BJ (cell line): ENCODE measurements at places on chromosomes 4 and X.

DNA sequence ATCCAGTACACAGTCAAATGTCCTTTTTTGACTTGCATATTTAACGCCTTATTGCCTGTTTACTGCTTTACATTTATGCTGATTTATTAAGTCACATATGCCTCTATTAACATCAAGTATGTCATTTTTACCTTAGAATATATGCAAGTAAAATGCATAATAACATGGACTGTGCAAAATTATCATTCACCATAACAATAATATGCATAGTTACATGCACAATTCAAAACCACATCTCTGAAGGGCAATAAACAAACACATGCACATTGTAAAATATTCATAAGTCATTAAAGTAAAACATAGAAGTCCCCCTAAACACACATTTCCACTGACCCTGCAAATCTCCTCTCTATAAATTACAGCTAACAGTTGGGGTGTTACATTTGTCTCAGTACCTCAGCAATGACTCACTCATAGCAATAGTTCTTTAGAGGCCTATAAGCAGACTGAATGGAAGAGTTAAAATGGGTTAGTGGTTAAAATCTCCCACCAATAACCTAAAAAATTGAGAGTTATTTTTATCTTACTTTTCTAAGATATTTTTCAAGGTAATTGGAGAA is 61.1 kb downstream of the ADAMTS3 start:
- DNase-seq, result no peak

GRCh38 chr4:86496094-86497080 is 97.7 kb upstream of the PTPN13 start:
- no peak for DNase-seq

GRCh38 chr4:128871948-128872347 is 62.4 kb downstream of the JADE1 start:
- no peak for DNase-seq

DNA sequence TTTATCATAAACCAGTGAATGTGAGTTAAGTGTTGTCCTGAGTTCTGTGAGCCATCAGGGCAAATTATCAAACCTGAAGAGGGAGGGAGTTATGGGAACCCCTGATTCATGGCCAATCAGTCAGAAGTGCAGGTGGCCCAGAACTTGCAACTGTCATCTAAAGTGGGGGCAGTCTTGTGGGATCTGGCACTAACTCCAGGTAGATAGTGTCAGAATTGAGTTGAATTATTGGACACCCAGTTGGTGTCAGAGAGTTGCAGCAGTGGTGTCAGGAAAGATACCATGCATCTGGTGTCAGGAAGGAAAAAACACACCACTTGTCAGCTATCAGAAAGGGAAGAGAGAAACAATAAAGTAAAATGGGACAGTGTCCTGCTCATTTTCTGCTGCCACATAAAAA is 8.4 kb downstream of the CORIN start:
- DNase-seq, result no peak

DNA sequence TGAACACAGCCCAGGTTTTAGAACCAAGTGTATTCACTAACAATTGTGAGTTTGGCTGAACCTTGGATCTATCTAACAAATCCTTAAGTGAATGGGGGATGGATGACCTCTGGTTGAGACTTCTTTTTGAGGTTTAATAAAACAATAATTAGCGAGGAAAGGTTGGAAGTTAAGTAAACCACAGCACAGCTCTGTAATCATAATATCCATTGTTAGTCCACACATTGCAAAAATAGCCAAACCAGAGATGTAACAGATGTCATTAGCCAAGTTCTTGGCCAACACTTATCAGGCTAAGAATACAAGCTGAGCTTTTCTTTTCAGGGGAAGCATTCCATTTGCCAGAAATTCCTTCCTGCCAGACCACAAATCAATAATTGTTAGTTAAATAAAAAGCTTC is 59.1 kb downstream of the FREM3 start:
- no peak for DNase-seq

GRCh38 chr4:78606530-78607095 is 55.0 kb downstream of the ANXA3 start:
- DNase-seq, result no peak

- no peak for DNase-seq
These were observed 21.7 kb downstream of the PJA1 start for GRCh38 chrX:69143530-69143929.

DNA sequence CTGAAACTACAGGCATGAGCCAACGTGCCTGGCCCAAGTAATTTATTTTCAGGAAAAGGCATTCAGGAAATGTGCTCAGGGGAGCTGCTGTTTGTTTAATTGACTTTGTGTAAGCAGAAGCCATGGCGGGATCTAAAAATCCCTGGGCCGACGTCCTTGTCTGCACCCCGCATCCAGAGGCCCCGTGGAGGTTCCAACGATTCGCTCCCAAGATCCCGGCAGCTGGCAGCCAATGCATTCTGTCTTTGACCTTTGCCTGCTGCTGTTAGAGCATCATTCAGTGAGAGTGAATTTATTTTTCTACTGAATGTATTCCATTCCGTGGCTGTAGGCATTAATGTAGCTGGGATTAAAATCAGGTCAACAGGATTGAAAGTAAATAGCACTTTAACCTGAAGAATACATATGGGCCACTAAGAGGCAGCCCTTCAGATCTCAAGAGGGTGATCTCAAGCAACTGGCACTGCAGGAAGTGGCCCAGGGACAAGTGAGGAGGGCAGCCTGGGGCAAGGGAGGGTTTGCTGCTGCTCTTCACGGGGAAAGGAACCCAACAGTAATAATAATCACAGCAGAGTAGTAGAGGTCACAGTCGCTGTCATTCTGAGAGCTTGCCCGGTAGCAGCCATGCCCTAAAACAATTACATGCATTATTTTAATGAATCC is 75.2 kb downstream of the PSAPL1 start:
- DNase-seq, result no peak

GRCh38 chr4:150348079-150348478 is 233.9 kb upstream of the MAB21L2 start:
- DNase-seq, result peak; percentile 20

GRCh38 chrX:102950908-102951866 is 14.1 kb downstream of the RAB40AL start:
- DNase-seq, result no peak

DNA sequence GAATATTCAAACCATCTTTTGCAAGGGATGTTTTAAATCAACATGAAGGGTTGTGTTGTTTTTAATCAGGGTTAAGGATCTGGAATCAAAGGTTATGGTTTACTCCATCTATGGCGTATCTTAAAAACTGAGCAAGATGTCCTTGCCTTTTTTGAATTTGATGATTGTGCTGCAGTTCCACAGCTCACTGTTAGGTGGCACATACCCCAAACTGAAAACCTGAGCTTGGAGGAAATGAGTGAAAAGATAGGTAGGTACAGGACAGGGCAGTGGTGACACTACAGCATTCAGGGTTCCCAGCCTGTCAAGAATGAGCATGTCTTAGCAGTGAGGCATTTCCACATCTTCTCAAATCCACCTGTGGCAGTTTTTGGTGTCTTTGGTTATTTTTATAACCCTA is 13.1 kb upstream of the EOLA1 start:
- no peak for DNase-seq

DNA sequence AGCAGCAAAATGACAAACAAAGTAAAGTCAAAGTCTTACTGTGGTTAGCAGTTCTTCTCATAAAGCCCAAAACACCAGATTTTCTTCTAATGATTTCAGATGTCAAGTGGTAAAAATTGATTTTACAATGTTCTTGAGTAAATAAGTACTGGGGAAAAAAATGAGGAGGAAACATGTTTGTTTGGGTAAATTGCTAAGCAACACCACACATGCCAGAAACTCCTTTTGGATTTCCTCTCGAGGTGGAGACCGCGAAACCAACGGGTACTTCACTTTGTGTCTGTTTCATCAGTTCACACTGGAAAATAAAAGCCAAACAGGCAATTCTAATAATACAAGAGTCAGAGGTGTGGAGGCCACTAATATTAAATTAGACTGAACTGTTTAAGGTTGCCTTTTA is 4.6 kb upstream of the PKD2 start:
- peak; percentile 92 for DNase-seq

- no peak for DNase-seq
These were observed 35.4 kb downstream of the SEL1L3 start for GRCh38 chr4:25827373-25827772.

DNA sequence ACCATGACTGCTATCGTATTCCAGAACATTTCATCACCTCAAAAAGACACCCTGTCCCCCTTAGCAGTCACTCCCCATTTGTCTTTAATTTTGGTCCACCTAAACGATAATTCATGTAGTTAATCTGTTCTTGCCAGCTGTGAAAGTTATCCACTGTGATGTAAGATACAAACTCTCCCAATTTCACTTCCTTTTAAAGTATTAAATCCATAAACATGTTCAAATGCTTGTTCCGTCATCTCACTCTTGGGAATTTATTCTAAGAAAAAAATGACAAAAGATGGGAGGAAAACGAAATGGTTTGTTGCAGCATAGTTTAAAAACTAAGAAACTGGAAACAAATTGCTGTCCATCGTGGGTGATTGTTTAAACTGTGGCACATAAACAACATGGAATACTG is 53.7 kb upstream of the IRF2 start:
- DNase-seq, result no peak

GRCh38 chr4:128358231-128358912 is 70.8 kb upstream of the PGRMC2 start:
- DNase-seq, result peak; percentile 58

- no peak for DNase-seq
These were observed 116.3 kb upstream of the NALF2 start for GRCh38 chrX:69387567-69388487.

- no peak for DNase-seq
These were observed 378.5 kb upstream of the CT83 start for GRCh38 chrX:116841290-116841689.

- no peak for DNase-seq
These were observed 48.7 kb upstream of the BCOR start for GRCh38 chrX:40146262-40147125.

DNA sequence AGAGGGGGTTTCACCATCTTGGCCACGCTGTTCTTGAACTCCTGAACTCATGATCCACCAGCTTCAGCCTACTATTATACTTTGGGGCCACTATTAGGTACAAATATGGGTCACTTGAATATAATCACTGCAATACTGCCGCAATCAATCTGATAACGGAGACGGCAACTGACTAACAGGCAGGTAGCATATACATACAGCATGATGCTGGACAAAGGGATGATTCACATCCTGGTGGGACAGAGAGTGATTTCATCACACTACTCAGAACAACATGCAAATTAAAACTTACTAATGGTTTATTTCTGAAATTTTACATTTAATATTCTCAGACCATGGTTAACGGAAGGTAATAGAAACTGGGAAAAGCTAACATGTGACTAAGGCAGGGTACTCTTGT is 10.9 kb downstream of the LRBA start:
- DNase-seq, result no peak

DNA sequence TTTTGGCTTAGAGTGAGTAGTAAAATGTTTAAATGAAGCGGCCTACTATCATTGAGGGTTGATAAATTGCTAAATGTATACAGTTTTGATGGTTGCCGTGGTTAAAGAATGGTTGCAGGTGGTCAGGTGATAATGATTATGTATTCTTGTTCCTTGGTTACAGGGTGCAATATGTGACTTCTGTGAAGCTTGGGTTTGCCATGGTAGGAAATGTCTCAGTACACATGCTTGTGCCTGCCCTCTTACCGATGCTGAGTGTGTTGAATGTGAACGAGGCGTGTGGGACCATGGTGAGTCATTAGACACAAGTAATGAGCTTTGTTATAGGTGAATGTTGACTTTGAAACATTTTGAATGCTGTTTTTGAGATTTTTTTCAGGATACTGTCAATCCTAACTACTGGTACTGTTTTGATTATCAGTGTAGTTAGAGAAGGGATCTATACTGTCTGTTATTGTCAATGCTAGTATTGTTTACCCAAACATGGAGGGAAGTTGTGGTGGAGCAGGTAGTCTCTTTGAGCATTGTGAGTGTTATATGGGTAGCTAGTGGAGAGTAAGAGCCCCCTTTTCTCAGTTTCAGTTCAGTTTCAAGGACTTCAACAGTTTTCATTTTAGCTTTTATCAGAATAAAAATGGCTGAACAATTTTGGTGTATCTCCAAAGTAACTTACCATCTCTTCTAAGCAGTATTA is 8.9 kb downstream of the ZNF330 start:
- no peak for DNase-seq

GRCh38 chr4:90922174-90922573 is 795.0 kb downstream of the CCSER1 start:
- no peak for DNase-seq

- DNase-seq, result no peak
These were observed 21.3 kb downstream of the WFS1 start for GRCh38 chr4:6290769-6291547.

GRCh38 chr4:7006411-7006810 is 36.8 kb upstream of the TADA2B start:
- no peak for DNase-seq

DNA sequence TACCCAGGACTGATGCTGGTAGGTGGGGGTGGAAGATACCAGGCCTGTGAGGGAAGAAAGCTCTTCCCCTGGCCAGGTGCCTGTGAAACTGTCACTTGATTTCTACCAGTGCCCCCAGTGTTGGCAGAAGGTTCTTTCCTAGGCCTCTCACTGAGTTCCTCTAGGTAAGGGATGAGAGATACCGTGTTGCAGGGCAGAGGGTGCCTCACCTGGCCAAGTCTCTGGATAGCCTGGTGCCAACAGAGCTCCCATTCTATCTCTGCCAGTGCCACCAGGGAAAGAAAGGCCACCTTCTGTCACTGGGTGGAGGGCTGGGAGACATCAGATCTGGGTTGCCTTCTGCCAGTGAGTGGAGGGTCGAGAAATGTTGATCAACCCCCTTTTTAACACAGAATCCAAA is 94.1 kb downstream of the RTL5 start:
- DNase-seq, result no peak

- no peak for DNase-seq
These were observed 3.1 kb downstream of the PPBP start for GRCh38 chr4:73984736-73985527.

DNA sequence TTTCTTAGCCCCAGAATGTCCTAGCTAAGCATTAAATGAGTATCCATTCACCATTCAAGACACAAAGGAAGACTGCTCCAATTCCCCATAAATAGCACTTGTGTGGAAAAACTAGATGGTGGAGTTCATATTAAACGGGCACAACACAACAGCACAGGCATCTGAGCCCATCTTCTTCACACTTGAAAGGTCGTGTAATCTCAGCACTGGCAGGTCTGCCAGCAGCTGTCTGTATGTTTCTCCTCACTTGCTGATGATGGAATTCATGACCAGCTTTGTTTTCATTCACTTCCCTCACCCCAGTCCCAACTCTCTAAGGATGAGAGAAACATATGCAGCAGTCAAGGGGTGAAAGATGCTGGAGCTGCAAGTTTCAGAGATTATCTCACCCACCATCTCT is 148.7 kb downstream of the AFAP1 start:
- DNase-seq, result no peak

GRCh38 chrX:54926978-54927377 is 6.4 kb downstream of the TRO start:
- DNase-seq, result no peak

DNA sequence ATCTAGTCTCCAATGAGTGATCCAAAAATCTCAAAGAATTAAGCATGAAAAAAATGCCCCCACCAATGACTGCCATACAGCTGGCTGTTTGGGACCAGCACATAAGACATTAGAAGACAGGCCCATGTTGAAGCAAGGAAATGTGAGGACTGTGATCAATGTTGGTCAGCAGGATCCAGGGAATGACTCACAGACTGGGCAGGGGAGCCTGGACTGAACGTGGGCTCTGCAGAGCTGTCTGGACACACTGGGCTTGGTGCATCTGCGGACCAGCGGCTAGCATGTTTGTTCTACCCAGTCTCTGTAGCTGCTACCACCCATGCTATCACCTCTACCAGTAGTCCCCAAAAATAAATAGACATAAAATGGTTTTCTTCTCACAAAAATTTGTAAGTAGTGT is 108.6 kb downstream of the PALLD start:
- no peak for DNase-seq
